ENCODE measurements at places on chromosomes 5 and 9.
A peak's percentile ranks its signal among the peaks of the same experiment; 100 is the strongest.

DNA sequence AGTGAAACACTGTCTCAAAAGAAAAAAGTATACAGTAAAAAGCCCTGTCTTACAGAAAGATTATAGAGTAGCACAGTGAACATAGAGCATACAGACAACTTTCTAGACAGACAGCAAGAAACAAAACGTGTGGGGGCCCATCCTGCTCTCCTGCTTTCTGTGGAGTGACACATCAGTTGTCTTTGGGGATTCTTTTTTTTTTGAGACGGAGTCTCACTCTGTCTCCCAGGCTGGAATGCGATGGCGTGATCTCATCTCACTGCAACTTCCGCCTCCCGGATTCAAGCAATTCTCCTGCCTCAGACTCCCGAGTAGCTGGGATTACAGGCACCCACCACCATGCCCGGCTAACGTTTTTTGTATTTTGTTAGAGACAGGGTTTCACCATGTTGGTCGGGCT, 14.9 kb downstream of the CDHR2 start:
- DNase-seq = no peak

- no peak for DNase-seq
Measured at GRCh38 chr5:174777111-174777510, 52.7 kb downstream of the MSX2 start.

- DNase-seq = no peak
Measured at GRCh38 chr5:106241409-106241808, 1429.3 kb downstream of the EFNA5 start.

GRCh38 chr9:70111042-70111602, 67.5 kb downstream of the MAMDC2 start:
- peak; percentile 22 for DNase-seq

DNA sequence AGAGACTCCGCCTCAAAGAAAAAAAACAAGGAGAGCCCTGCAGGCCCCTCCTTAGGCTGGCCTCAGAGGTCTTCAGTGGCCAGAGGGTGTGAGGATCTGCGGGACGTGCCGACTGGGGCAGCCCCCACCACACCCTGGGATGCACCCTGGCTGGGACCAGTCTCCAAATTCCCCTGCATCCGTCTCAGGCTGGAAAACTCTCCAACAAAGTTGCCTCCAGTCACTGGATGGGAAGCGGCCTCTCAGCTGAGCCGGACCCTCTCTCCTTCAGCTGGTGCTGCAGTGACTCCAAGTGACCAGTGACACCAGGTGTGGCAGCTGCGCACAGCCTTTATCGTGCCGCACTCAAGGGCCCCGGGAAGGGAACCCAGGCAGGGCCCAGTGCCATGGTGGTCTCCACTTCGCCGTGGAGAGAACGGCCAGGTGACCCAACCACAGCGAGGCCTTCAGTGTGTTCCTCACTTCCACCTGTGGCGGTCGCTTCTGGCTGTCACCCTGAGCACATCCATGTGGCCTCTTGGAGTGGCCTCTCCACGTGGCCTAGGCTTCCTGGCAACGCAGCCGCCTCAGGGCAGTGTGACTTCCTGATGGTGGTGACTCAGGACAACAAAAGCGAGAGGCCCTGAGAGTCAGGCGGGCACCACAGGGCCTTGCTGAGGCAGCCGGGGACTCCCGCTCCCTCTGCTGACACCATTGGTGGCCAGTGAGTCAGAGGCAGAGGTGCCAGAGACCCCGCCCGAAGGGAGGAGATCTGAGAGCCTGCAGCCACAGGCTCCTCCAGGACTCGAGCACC, 19.3 kb upstream of the CAMSAP1 start:
- no peak for DNase-seq

DNA sequence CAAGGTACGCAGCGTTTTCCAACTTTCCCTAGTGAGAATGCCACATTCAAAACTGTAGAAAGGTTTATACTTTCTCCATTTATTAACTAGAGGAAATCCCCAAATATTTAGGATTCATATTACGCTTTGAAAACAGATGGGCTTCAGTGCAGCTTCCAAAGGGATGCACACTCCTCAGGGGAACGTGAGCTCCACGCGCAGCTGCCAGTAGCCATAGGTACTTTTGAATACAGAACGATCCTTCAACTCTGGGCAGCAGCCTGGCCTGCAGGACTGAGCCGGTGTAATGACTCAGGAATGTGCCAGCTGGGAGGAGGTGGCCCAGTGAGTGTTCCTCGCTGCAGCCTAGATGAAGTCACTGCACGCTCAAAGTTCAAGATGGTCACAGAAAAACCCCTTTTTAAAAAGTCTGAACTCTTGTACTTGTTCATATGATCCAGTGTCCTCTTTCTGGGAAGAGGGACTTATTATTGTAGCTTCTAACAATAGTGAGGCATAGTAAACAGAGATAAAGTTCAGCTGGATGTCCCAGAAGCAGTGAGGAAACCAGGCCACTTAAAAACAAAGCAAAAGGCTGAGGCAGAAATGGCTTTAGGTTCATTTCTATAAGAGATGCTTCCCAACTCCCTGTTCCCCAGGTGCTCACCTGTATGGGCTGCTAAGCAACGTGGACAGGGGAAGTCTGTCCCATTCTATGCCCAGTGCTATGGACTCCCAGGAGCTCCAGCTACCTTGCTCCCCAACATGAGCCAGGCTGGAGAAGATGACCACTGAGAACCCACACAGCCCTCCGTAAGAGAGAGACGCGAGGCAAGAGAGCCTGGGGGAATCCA, 130.0 kb downstream of the LHFPL2 start:
- DNase-seq = no peak

GRCh38 chr5:60492958-60493357, 207.0 kb downstream of the DEPDC1B start:
- DNase-seq = no peak

DNA sequence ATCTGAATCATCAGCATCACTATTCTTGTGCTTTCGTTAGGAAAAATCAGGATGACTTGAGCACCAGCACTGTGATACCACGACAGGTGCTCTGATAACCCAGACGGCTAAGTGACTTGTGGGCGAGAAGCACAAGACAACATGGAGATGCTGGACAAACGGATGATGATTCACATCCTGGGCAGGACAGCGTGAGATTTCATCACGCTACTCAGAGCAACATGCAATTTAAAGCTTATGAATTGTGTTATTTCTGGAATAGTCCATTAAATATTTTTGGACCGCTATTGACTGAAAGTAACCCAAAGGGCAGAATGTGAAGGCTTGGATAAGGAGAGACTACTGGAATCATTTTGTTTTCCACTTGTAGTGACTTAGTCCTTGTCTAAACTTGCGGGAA, 114.8 kb upstream of the DAPK1 start:
- no peak for DNase-seq
